ENCODE measurements at places on chromosomes 3 and 15. TPM values are rescaled to one million over a fixed set of nuclear protein-coding genes. Genes with fewer than 3 reads are reported as not detected.

- H3K4me3 ChIP-seq: no peak overlapping the region
- no peaks in the 10 kb centered on the region for H3K36me3 ChIP-seq
- no peaks in the 10 kb centered on the region for H3K4me1 ChIP-seq
- H3K27ac ChIP-seq: no peak overlapping the region
- peaks cover 6% of the 10 kb centered on the region for H3K27me3 ChIP-seq
These were observed 25.2 kb upstream of the CCK start for GRCh38 chr3:42290966-42291714.

DNA sequence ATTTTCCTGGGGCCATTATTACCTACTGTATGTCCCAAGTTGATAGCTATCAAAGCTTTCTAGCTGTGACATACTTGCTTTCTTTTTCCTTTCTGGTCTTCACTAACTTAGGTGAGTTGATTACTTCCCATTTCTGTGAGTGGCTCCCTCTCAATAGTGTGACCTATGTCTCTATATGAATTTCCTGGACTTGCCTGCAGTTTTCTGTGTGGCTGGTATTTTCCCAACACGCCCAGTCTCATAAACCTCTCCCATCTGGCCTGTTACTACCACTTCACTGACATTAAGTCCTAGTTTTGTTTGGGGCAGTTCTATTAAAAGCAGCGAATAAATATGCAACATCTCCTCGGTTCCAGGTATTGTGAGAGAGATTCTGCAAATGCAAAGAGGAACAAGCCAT, 671.2 kb downstream of the SI start:
- no peak overlapping the region for H3K4me3 ChIP-seq
- H3K27me3 ChIP-seq: no peaks in the 10 kb centered on the region
- H3K27ac ChIP-seq: no peak overlapping the region
- H3K4me1 ChIP-seq: no peaks in the 10 kb centered on the region

DNA sequence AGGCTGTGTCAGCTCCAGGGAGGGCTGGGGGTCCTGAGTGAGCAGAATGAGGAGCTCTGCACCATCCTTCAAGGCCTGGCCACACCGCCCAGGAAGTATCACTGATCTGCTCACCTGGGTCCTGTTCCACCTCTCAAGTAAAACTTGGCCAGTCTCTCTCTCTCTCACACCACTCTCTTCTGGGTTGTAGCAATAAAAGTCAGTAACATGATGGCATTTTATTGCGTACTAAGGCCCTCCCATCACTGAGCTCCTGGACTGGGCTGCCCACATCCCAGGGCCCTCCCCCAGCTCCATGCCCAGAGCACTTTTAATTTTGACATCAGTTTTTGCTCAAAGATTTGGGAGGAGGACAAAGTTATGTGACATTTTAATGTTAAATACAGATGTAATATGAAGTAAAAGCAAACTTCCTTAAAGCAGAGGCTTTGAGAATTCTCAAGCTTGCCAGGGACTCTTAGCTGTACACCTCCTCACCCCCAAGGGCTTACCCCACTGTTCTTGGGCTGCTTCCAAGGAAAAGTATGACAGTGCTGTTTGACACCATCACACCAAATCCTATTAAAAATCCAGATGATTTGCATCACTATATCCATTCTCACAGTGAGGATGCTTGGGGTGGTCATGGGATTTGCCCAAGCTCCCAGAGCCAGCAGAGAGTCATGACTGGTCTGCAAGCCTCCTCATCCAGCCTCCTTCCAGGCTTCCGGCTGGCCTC, 105.1 kb upstream of the SLCO2A1 start:
- no peak for DNase-seq
- no peak overlapping the region for H3K4me3 ChIP-seq
- H3K27ac ChIP-seq: no peak overlapping the region

- H3K36me3 ChIP-seq: no peaks in the 10 kb centered on the region
- no peak overlapping the region for H3K4me3 ChIP-seq
- no peak overlapping the region for H3K27ac ChIP-seq
- no peak for DNase-seq
- no peaks in the 10 kb centered on the region for H3K4me1 ChIP-seq
These were observed 5.8 kb downstream of the SLC12A6 start for GRCh38 chr15:34331809-34332208.

SLC22A13 gene
- total RNA-seq: 0.77 TPM

PLA1A gene
- 2.6 TPM for total RNA-seq

Data from hepatocyte (in vitro differentiated cells).